ENCODE measurements at places on chromosomes 16 and 17.

DNA sequence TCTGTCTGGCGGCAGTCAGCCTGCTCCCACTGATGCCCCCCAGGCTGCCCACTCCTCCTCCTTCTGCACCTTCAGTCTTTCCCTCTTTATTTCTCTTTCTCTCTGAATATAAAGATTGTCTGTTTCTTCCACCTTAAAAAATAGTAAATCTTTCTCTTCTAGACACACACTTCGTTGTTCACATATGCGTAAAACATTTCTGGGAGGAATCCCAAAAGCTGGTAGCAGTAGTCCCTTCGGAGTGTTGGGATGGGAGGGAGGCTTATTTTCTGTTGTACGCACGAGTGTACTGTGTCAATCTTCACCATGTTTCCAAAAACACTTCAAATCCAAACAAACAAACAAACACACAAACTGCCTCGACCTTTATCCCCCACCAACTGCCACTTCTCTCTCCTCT is 9.9 kb downstream of the OSBPL7 start:
- DNase-seq = peak; percentile 40

DNA sequence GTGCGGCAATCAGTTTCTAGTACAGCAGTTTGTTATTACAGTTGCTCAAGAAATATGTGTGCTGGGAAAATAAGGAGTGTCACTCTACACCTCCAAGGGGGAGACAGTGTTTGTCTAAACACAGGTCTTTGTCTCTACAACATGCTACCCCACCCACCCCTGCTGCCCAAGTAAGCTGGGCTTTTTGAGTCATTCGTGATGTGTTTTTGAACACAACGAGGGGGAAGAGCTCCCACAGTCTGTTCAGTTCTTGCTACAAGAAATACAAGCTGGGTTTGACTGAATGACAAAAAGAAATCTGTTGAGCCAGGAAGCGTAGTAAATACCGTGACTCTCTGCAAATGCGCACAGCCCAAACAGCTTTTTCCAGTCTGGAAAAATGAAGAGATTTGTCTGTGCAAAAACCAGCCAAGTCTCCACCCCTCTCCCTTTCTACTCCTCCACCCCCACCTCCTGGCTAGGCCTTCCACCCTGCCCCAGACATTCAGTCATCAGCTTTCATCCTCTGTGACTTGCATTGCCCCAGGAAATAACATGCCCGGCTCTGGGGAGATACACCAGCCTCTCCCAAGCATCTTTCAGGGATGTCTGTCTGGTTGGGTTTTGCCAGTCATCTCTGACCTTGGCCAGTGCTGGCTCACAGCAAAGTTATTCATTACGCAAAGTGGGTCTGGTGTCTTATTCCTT is 25.7 kb downstream of the CHD9 start:
- DNase-seq = no peak

DNA sequence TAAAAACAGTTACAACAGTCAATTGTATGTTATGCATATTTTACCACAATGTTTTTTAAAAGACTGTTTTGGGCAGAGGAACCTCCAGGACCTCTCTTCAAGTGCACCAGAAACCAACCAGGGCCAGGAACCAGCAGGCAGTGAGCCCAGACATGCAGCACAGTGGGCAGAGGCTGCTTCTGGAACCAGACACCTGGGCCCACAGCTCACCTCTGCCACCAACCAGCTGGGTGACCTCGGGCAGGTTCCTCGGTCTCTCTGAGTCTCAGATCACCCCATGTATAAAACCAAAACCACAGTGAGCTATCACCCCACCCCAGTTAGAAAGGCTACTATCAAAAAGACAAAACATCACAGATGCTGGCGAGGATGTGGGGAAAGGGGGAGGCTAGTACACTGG is 161.0 kb downstream of the C16orf95 start:
- DNase-seq = no peak

DNA sequence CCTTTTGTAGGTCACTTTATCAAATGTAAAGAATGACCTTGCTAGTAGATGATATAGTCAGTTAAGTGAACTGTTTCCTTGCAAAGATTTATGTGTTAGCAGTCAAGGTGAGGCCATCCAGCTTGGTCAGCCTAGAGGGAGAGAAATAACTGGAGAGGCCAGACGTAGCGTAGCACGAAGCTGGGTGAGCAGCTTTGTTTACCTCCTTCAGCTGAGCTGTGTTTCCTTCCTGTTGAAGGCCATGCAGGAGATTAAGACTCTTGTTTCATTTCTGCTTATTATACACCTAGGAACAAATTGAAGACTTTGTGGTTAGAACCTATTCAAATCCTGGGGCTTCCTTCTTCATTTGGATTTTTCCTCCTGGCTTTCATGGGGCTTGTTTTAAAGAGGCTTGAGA is 267.1 kb downstream of the PHKB start:
- DNase-seq = no peak

DNA sequence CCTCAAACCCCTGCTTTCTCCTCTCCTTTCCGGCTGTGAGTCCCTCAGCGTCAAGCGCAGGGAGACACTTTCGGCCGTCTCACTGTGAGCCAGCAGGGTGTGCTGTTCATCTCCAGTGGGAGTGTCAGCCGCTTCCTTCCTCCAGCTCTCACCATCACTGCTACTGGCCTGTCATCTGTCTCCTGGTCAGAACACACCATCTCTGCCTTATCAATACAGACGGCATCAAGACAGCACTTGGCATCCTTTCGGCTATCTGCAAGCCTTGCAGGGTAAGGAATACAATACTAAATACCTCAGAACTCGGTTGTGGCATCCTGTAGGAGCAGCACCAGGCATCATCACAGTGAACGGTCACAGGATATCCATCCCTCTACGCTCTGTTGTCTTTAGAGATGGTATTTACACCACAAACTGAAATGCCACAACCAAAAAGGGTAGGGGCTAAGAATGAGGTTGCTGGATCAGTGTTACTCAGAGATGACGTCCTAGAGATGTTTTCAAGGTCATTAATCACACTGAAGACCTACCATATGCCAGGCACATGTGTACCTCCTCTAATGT is 20.7 kb upstream of the CMTM4 start:
- no peak for DNase-seq
